ENCODE measurements at places on chromosomes 4 and X.

- DNase-seq: no peak
Observed at GRCh38 chr4:128924951-128925350, 115.5 kb downstream of the JADE1 start.

GRCh38 chrX:8579602-8580001, 115.0 kb downstream of the VCX3B start:
- no peak for DNase-seq

GRCh38 chrX:46559062-46559461, 13.8 kb upstream of the ZNF674 start:
- no peak for DNase-seq

DNA sequence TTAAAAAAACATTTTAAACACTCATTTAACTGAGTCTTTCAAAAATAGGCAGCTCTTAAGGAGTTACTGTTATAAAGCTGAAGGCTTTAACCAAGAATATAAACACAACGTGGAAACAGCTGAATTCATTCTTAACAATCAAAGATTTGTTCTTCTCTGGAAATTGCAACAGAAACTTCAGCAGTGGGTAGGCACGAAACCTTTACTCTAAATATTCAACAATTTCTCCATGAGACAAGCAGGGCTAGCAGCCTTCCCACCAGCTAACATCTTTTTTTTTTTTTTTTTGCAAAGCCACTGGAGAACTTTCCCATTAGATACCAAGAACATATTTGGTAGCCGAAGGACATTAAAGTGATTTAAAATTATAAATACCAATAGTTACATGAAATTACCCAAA, 78.2 kb upstream of the PRSS48 start:
- no peak for DNase-seq

GRCh38 chrX:40484408-40485091, 96.2 kb upstream of the ATP6AP2 start:
- DNase-seq: no peak
